ENCODE measurements at places on chromosomes 1 and 21.

DNA sequence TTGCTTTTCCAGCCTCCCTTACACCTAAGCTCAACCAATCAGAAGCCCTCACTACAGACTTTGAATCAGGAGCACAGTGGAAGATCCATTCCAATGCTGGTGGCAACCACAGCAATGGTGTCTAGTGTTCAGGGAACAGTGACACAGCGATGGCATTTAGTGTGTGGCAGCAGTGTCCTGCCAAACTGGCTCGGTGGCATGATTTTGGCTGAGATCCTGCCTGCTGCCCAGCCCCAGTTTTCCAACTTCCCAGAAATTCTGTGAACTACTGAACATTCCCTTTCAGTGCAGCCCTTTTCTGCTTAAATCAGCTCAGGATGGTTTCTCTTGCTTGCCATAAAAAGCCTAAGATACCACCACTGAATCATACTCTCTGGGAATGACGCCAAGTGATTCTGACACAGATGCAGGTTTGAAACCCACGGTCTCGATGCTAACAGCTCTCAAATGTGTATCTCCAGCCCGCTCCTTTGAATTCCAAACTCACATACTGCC, 8.8 kb downstream of the ASAP3 start:
- DNase-seq, result no peak

- DNase-seq, result no peak
Observed at GRCh38 chr1:86378813-86379212, 17.3 kb downstream of the ODF2L start.

DNA sequence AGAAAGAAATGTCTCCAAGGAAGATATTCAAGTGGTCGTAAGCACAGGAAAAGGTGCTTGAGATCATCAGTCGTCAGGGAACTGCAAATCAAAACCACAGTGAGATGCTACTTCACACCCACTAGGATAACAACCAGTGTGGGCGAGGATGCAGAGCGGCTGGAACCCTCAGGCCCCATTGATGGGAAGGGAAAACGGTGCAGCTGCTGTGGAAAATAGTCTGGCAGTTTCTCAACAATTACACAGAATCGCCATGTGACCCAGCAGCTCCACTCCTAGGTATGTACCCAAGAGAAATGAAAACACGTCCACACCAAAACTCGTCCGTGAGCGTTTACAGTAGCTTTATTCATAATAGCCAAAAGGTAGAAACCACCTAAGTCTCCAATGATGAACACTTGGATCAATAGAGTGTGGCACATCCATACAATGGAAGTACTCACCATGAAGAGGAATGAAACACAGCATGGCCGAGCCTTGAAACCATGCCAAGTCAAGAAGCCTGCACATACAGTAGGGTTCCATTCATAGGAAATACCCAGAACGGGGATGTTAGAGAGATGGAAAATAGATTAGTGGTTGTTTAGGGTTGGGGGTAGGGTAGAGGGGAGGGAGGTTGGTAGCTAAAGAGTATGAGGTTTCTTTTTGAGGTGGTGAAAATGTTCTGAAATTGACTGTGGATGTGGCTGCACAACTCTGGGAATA, 6.1 kb downstream of the DFFB start:
- DNase-seq, result no peak

GRCh38 chr1:5428351-5428750, 563.9 kb downstream of the NPHP4 start:
- DNase-seq, result no peak

GRCh38 chr1:178704833-178705232, 20.2 kb upstream of the RALGPS2 start:
- no peak for DNase-seq

- no peak for DNase-seq
Observed at GRCh38 chr1:203117611-203118575, 9.6 kb upstream of the ADORA1 start.

Data from stimulated activated CD4-positive, alpha-beta T cell treated with anti-CD3 and anti-CD28 coated beads, Interleukin-1b, Interleukin-23, amount 100 ng/mL, for 1 hour (primary cell).